ENCODE measurements at places on chromosomes 7 and 10. TPM values are rescaled to one million over a fixed set of nuclear protein-coding genes. Genes with fewer than 3 reads are reported as not detected.

- no peak for DNase-seq
These were observed 6.6 kb downstream of the FLNC start for GRCh38 chr7:128836729-128837348.

GRCh38 chr7:135210888-135211178 lies 493 bp downstream of the WDR91 start:
- no peak for DNase-seq

Gene OR2A42
- total RNA-seq = 0.50 TPM

DNA sequence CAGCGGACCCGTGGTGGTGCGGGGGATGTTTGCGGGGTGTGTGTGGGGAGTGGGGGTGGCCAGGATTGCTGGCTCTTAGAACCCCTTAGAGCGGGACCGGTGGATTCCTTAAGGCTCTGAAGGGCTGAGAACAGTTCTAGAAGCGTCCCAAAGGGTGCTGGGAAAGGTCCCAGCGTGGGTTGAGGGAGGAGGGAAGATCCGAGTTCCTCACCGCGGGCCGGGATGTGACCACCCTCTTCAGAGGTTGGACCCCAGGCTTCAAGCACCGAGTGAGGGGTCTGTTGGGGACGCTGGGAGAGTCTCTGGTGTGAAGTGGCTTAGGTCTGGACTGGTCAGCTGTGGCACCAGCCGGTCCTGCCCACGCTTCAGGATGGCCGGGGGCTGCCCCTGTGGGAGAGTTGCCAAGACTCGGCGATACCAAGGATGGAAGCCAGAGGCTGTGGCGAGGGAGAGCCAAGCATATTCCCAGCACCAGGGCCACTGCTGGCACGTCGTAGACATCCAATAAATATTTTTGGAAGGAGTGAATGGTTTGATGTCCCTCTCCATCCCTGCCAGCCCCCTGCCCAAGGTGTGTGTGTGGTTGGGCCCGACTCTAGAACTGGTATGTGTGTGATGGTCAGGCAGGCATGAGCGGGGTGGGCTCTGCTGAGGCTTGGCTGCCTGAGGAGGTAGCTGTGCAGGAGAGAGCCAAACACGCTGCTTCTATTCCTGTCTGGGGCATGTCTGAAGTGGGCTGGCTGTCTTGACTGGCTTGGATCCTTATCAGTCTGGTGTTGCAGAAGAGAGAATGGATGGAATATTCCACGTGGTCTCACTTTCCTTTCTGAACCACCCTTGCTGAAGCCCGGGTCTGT lies 19.2 kb downstream of the ZNF775 start:
- no peak for DNase-seq

Gene CYP3A4
- total RNA-seq = not detected

- DNase-seq = no peak
These were observed 73.2 kb upstream of the TPK1 start for GRCh38 chr7:144908943-144909556.

Gene KMT2C
- total RNA-seq = 103 TPM

Gene SH3PXD2A
- 34.4 TPM for total RNA-seq

GRCh38 chr10:50653142-50653541 lies 29.4 kb upstream of the SGMS1 start:
- no peak for DNase-seq

- no peak for DNase-seq
These were observed 47.5 kb upstream of the SVOPL start for GRCh38 chr7:138748666-138749065.

Gene ATOH7
- total RNA-seq = 0.70 TPM

Gene TWIST1
- total RNA-seq = 120 TPM

DNA sequence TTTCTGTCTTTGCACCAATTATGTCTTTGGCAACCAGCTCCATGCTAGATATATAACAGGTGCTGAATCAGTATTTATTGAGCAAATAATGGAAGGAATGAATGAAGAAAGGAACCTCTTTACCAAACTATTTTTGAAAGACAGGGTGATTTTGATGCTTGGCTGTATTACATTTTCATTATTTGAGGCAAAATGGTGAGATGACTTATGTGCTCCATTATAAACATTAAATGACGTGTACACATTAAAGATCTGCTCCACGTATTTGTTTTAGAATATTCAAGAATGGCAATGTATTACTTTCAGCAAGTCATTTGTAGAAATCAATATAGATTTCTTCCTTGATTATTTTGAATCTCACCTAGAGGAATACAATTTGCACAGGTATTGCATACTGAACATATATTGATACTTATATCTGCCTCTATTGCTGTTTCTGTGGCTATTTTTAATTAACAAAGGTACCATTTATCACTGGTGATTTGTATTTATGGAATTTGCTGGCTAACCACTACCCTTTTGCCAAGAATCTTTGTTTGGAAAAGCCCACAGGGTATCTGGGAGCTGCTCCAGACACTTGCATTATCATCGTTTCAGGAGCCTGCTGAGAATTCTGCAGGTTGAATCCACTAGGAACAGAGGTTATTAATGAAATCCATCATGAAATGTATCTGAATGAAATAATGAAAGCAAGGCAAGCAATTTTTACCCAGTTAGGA lies 92.2 kb downstream of the SEMA3C start:
- no peak for DNase-seq

Gene SEMA3E
- total RNA-seq = 0.81 TPM

Gene PPP3CB
- 49.9 TPM for total RNA-seq

Gene TOMM7
- total RNA-seq = 176 TPM

Gene NUTM2E
- 0.78 TPM for total RNA-seq

- DNase-seq = no peak
These were observed 129.3 kb upstream of the ACBD5 start for GRCh38 chr10:27369880-27370279.

DNA sequence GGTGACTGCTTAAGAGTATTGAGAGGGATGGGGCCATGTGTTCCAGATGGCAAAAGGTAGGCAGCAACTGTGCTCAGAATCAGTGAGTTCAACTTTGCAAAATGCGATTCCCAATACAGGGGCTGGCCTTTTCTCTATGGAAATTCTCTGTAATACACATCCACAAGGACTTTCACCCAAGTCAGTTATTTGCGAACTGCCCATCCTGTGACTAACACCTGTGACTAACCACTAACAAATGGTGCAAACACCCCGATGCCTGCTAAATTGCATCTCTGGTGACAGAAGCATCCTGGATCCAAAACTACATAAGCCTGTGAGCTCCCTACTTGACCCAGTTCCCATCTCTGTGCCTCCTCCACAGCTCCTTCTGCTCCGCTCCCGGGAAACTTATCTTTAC lies 9.0 kb upstream of the CUZD1 start:
- DNase-seq = no peak

- no peak for DNase-seq
These were observed 237.8 kb upstream of the GPR26 start for GRCh38 chr10:123428391-123428790.

DNA sequence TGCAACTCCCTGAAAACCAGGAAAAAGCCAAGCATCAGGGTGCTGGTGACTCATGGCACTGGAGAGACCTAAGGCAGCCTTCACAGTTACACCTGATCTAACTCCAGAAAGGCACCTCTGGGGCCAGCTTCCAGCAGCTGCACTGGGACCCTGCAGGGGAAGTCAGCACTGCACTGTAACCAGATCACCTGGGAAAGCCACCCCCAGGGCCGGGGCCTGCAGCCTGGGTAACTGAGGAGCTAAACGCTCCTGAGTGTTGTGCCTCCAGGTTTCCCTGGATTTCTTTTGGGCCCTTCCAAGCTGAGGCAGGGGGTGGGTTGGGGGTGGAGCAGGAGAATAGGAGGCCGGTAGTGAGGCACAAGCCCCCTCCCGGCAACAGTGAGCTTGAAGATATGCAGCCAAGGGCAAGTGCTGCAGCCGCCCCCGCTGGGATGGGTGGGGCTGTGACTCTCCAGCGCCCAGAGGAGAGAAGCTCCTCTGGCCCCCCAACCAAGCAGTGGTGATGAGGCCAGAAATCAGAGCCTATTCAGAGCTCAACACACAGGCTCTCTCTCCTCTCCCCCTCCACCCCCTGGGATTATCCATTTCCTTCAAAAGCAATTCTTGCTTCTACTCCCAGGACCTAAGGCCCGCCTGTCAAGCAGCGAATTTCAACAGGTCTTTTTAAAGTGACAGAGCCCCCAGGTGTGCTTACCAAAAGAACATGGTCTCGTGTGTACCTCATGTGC lies 2.6 kb downstream of the CXCL12 start:
- no peak for DNase-seq
